ENCODE measurements at places on chromosomes 5 and 9. TPM values are rescaled to one million over a fixed set of nuclear protein-coding genes. Genes with fewer than 3 reads are reported as not detected.

The TNIP1 gene
- total RNA-seq, result 101 TPM

The ACTBL2 gene
- not detected for total RNA-seq

The GLDC gene
- total RNA-seq, result 6.9 TPM

The ZNF618 gene
- total RNA-seq, result 41.2 TPM

The CTXN3 gene
- not detected for total RNA-seq

The ADRA1B gene
- 0.33 TPM for total RNA-seq

The SPATA31C1 gene
- total RNA-seq, result not detected

The CCL28 gene
- 2.7 TPM for total RNA-seq

The FBN2 gene
- 5.9 TPM for total RNA-seq

The SHB gene
- 27.4 TPM for total RNA-seq

The LCN9 gene
- total RNA-seq, result not detected

The CDO1 gene
- 0.65 TPM for total RNA-seq

The HRCT1 gene
- total RNA-seq, result 4.6 TPM

The NTRK2 gene
- 0.10 TPM for total RNA-seq

The HAPLN1 gene
- total RNA-seq, result not detected

The NEUROG1 gene
- not detected for total RNA-seq

The CBY3 gene
- total RNA-seq, result not detected

The AK1 gene
- 66.9 TPM for total RNA-seq

The NR2F1-AS1 gene
- 16.4 TPM for total RNA-seq

The MCC gene
- 21.3 TPM for total RNA-seq

The CDH10 gene
- total RNA-seq, result 0.33 TPM

The KCNV2 gene
- not detected for total RNA-seq

The LIX1 gene
- total RNA-seq, result not detected

The SLC36A2 gene
- total RNA-seq, result not detected

The VAV2 gene
- 16.2 TPM for total RNA-seq

The C9orf152 gene
- not detected for total RNA-seq

The PPP3R2 gene
- total RNA-seq, result not detected

The PIP5K1B gene
- 0.19 TPM for total RNA-seq

The LHX6 gene
- total RNA-seq, result 10.1 TPM

The TMEFF1 gene
- 10.7 TPM for total RNA-seq

The LCN6 gene
- total RNA-seq, result not detected

The ASTN2 gene
- total RNA-seq, result 2.0 TPM

The DCTN3 gene
- 63.0 TPM for total RNA-seq

The DOCK8 gene
- total RNA-seq, result 3.2 TPM

The PCSK1 gene
- 2.3 TPM for total RNA-seq

The DOLPP1 gene
- 15.0 TPM for total RNA-seq
